ENCODE measurements at places on chromosomes 13 and 19.

DNA sequence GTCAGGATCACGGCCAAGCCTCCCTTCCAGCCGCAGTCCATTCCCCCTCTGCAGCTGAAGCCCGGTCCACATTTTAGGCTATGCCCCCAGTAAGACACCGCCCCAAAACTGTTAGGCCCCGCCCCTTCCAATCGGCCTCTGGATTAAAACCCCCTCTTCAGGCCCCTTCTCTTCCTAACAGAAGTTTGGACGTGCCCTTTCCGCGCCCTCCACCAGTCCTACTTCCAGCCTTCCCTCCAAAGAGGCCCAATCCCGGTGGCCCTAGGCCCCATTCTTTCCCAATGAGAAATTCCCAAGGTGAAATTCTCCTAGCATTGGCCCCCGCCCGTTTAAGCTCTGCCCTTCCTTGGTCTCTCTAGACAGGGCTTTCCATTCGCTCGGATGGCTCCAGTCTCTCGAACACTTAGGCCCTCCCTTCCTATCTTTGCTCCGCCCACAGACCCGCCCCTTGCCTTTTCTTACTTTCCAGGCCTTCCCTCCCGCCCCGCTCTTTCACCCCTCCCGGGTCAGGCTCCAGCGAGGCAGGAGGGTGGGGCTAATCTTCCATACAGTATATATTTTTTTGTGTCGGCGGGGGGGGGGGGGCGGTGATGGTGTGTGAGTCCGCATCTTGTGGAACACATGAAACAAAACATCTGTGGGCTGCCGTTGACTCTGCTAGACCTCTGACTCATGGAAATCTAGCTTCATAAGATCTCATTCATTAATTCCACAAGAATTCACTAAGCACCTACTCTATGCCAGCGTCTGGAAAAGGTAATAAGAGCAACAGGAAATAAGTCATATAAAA is 13.6 kb downstream of the LTBP4 start:
- DNase-seq, result peak; percentile 74

- DNase-seq, result no peak
Measured at GRCh38 chr13:24328145-24328544, 18.8 kb downstream of the C1QTNF9 start.

- DNase-seq, result no peak
Measured at GRCh38 chr19:57689750-57690149, 8.0 kb downstream of the ZNF551 start.

DNA sequence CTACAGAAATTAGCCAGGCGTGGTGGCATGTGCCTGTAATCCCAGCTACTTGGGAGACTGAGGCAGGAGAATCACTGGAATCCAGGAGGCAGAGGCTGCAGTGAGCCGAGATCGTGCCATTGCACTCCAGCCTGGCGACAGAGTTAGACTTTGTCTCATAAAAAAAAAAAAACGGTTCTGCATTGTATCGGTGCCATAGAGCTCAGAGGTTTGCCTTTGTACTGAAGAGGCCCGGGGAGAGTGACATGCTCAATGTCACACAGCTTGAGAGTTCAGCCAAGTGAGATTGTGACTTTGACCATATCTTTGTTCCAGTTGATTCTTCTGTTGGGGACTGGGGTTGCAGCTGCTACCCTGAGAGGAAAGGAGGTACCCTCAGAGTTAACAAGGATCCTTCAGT is 4.3 kb downstream of the HAUS8 start:
- DNase-seq, result no peak

DNA sequence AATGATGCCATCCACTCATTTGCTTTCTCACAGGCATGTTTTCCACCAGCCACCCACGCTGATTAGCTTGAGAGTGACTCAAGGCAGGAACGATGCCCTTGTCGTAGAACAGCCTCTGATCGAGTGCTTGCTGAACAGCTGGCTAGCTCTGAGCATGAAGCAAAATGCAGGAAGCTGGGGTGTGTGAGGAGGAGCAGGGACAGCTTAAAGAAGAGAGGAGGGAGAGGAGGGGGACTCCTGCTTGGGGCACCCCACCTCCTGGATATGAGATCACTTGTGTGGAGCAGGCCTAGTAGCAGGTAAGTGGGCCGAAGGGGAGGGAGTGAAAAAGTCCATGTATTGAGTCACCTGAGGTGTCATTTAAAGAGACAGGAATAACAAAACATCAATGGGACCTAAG is 48.8 kb downstream of the IRS2 start:
- no peak for DNase-seq

- no peak for DNase-seq
Measured at GRCh38 chr13:109817591-109818535, 31.5 kb upstream of the IRS2 start.

DNA sequence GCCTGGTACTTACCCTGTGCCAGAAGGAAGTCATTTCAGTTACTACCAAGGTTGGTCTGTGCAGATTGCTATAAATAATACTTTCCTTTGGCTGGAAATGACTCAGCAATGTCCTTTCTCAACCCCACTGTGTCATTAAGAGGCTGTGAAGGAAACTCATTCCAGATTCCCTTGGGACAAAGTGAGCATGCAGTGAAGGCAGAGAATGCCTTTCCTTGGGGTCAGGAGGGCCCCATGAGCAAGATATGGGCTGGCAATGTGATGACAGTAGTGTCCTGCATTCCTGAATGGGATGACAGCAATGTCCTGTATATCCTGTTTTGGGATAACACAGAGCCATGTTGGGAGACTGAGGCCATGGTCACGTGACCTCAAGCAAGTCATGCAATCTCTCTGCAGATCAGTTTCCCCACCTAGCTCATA is 213.1 kb upstream of the TMTC4 start:
- no peak for DNase-seq

DNA sequence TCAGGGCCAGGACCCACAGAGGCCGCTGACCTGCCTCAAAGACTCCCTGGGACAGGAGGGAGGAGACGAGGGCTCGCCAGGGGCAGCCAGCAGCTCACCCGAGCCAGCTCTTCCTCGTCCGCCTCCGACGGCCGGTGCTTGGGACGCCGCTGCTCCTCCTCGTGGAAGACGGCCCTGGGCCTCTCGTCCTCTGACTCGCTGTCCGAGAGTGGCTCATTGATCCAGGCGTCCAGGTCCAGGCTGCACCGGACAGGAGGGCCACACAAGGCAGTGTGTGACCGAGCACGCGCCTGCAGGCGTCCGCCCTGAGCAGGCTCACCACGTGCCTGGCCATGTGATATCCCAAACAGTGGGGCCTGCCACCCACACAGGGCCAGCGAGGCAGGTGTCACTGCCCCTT is 19.8 kb downstream of the IZUMO4 start:
- DNase-seq, result no peak

DNA sequence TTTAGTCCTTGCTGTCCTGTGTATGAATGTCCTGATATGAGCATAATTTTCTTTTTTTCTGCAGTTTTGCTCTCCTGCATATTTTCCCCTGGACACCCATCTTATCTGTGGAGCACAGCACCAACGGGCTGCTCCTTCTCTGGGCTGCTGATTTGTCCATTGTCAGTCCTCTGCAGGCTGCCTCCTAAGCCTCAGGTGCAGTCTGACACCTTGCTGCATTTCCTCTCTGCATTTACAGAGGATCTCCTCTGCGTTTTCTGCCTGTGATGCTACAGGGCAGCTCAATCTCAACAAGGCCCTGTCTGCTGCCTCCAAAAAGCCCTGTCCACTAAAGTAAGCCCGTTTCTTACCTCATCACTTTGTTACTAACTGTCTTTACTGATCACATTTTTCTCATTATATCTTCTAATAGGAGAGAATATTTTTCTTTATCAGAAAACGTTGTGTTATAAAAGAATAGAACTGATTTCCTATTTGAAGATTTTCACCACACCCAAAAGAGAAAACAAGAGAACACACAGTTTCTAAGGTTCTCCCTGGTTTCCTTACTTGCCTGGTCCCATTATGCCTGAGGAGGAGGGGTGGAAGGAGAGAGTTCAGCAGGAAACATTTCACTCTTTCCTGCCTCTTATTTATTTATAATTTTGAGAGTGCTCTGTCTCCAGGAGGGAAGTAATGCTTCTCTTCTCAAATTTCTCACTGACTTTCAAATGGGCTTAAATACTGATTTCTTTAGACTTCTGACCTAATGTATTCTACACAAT is 65.6 kb upstream of the TDRD3 start:
- no peak for DNase-seq

DNA sequence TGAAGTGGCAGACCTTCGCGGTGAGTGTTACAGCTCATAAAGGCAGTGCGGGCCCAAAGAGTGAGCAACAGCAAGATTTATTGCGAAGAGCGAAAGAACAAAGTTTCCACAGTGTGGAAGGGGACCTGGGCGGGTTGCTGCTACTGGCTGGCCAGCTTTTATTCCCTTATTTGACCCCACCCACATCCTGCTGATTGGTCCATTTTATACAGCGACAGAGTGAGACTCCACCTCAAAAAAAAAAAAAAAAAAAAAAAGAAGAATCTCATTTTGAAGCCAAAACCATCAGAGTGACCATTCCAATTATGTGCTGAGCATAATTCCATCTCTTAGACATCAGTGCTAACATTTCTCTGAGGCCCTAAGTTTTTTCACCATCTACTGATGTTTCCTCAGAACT is 1.9 kb upstream of the ZNF552 start:
- DNase-seq, result no peak

- no peak for DNase-seq
Measured at GRCh38 chr19:43596842-43597461, 557 bp downstream of the ZNF576 start.

DNA sequence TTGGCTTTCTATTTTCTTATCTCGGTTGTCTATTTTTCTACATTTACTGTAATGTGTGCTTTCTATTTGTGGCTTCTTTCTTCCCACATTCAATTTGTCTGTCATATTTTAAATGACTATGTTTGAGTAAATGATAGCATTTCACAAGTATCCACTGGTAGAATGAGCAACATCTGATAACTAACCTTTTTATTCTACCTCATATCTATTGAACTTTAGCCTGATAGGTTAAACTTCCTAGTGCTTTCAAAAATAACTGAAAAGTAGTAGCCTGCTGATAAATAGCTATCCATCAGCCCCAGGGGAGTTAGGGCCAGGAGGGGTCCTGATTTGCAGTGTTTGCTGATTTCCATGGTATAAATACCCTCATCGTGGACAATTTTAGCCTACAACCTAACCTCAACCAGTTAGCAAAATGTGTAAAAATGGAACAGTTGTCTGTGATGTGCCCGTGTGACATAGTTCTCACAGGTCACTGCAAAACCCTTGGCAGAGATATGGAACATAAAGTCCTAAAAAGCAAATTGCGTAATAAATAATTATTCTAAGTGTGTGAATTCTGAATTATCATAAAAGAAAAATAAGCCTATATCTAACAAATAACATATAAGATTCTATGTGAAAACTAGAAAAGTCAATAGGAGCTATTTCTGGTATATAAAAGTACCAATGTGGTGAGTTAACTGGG is 32.1 kb downstream of the KCTD12 start:
- no peak for DNase-seq

DNA sequence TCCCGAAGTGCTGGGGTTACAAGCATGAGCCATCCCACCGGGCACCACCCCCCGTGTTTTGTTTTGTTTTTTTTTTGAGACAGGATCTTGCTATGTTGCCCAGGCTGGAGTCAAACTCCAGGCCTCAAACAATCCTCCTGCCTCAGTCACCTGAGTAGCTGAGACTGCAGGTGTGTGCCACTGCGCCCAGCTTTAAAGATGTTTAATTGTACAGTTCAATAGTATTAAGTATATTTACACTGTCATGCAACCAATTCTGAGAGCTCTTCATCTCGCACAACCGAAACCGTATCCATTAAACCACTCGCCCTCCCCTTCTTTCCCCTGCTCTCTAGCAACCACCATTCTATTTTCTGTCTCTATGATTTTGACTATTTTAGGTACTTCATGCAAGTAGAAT is 15.6 kb downstream of the NUCB1 start:
- DNase-seq, result no peak

DNA sequence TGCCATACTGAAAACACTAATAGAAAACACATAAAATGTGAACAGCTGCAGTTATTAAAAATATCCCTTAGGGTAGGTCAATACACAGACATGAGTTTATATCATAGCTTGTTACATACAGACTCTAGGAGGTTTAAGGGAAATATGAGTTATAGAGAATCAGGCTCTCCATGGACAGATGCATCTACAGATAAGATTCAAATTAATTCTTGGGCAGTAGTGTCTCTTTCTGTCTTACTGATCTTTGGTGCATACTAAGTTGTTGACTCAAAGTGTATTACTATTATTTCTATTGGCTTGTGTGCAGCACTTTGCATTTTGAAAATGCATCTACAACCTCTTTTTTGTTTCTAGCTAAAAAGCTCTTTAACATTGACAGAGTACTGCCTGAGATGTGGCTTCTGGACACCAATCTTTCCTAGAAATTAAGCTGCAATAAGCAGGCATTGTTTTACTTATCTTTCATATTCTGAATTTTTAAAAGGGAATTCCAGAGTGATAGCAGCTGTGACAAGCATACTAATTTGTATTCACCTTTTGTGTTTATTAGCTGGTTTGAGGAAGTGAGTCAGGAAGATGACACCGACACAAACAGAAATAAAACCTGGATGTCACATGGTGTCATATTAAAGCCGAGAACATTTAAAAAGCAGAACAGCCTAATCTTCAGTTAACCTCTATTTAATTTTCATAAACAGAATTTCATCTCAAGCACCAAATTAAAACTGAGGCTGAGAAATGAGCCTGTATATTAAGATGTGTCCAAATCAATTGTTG is 399.0 kb downstream of the PCDH9 start:
- no peak for DNase-seq

DNA sequence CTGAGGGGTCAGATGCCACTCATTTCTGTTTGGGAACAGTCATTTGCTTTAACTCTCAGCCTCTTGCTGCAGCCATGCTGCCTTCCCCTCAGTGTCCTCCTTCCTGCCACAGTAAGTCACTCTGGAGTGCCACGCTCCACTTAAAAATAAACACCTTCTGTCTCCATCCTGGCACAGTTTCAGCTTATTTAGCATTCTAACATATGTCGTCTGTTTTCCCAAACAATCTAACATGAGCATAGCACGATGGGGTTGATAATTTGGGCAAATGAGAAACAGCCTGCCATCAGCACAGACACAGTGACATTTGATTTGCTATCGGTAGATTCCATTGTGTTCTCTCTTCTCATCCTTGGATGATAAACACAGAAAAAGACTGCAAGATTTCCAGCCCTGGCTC is 768.6 kb downstream of the UQCRFS1 start:
- DNase-seq, result no peak

DNA sequence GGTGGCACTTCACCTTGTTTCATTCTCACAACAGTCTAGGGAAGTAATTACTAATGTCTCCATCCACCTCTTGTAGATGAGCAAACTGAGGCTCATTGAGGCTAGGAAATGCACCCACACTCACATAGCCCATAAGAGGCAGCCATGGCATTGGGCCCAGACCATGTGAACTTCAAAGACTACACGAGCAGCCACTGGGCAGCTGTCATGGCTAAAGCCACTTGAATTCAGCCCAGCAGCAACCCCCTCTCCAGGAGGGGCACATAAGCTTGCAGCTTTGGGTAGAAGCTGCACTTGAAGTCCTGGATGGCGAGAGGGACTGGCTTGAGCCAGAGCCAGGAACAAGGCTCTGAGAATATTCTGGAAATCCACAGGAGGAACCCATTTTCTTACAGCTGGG is 13.4 kb downstream of the ALOX5AP start:
- no peak for DNase-seq

- no peak for DNase-seq
Measured at GRCh38 chr19:38718747-38719543, 25.3 kb downstream of the CAPN12 start.
